ENCODE measurements at places on chromosomes 3 and 15. TPM values are rescaled to one million over a fixed set of nuclear protein-coding genes. Genes with fewer than 3 reads are reported as not detected.

DNA sequence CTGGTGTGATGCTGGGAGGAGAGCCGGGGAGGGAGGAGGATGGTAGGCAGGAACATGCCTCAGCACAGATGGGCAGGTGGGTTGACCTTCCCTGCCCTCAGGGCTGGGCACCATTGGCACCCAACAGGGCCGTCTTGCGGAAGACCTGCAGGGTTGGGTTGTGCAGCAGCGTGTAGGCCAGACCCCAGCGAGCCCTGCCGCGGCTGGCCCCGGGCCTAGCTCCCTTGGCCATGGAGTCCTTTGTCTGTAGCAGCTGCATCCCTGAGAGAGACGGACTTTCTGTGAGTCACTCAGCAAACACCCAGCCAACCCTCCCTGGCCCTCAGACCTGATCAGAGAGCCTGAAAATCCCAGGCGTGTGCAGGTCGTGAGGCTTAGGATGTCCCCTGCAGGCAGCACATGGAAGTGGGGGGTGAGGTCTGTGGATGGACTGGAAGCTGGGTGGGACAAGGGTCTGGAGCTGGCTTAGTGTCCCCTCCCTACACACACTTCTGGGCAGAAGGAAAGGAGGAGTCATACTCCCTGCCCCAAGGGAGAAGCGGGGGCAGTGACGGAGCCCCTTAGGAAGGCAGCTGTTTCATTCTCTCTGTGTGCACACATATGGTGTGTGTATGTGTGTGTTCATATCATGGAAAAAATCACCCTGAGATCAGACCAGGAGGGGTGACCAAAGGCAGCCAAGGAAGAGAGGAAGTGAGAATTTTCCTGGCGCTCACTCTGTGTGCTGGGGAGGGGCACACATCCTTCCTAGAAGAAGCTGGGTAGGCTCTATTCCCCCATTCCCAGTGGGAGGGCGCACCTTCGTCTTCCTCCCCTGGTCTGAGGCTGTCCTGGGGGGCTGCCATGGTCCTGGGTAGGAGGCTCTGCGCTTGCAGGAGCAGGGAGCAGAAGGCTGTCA lies 6.7 kb downstream of the ISLR start:
- no peak overlapping the region for H3K4me3 ChIP-seq
- H3K36me3 ChIP-seq = peaks cover 2% of the 10 kb centered on the region
- H3K27me3 ChIP-seq = no peaks in the 10 kb centered on the region
- no peak for DNase-seq
- peak overlapping the region; percentile 64 for H3K27ac ChIP-seq

GRCh38 chr3:135966962-135967274 lies 1.4 kb downstream of the PPP2R3A start:
- peaks cover 5% of the 10 kb centered on the region for H3K4me1 ChIP-seq
- H3K36me3 ChIP-seq = no peaks in the 10 kb centered on the region
- no peaks in the 10 kb centered on the region for H3K27me3 ChIP-seq
- H3K4me3 ChIP-seq = peak overlapping the region; percentile 60
- H3K27ac ChIP-seq = no peak overlapping the region

GRCh38 chr3:196694202-196694638 lies 17.8 kb downstream of the CEP19 start:
- DNase-seq = no peak
- no peaks in the 10 kb centered on the region for H3K36me3 ChIP-seq
- no peak overlapping the region for H3K27ac ChIP-seq
- no peak overlapping the region for H3K4me3 ChIP-seq
- H3K4me1 ChIP-seq = no peaks in the 10 kb centered on the region

DNA sequence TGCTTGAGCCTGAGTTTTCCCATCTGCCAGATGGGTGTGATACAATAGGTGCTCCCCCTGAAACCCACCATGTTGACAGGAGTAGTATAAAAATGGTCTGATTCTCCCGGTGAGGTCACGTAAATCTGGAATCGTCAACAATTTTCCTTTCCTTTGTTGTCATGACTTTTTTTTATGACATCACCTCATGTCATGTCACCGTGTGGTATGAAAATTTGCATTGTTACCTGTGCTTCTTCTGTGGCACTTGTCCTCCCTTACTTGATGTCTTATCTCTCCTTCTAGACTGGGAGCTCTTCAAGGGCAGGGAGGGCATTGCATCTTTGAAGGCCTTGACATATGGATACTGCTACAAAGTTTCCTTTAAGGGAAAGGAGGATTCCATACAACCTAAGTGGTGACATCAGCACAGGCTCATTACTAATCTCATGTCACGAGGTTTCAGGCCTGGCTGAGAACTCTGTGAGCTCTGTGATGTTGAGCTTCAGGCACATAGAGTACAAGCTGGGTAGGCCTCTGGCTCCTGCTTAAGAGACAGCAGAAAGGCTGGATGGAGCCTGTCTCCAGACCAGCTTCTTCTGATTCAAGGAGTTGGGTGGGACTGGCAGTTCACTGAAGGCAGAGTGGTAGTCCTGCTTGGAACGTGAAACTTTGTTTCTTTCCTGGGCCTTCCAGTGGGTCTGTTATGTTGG lies 66.3 kb downstream of the LPP start:
- no peak for DNase-seq
- no peak overlapping the region for H3K27ac ChIP-seq
- H3K4me3 ChIP-seq = no peak overlapping the region
- peaks cover 7% of the 10 kb centered on the region for H3K4me1 ChIP-seq

GRCh38 chr3:30659270-30660130 lies 53.1 kb downstream of the TGFBR2 start:
- no peak overlapping the region for H3K4me3 ChIP-seq
- H3K4me1 ChIP-seq = peaks cover 6% of the 10 kb centered on the region
- no peaks in the 10 kb centered on the region for H3K36me3 ChIP-seq
- no peak for DNase-seq

DNA sequence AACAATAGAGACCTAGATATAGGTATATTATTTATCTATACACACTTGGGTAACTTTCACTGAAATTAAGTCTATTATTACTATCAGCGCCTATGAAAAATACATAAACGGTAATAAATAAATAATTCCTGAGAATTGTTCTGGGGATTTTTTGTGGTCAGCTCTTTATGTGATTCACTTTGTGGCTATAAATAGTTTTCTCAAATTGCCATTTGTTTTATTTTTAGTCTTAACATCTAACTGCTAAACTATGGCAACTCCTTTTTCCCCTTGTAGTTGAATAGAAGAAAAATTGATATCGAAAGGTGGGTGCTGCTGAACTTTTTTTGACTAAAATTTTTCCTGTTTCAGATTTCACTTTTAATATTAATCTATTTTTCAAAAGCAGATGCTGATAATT lies 189.0 kb downstream of the VGLL3 start:
- DNase-seq = no peak
- no peak overlapping the region for H3K4me3 ChIP-seq
- H3K27me3 ChIP-seq = no peaks in the 10 kb centered on the region

Gene NMB
- polyA plus RNA-seq = 23.5 TPM

Gene MAGEL2
- 25.3 TPM for polyA plus RNA-seq

Gene TRIM71
- 1.6 TPM for polyA plus RNA-seq

Gene CCDC54
- not detected for polyA plus RNA-seq

All from spinal cord (tissue), 10 donors.